Esophagus mucosa (tissue), 1 donor: ENCODE measurements at places on chromosomes 2 and 18. TPM values are rescaled to one million over a fixed set of nuclear protein-coding genes. Genes with fewer than 3 reads are reported as not detected.

The UGT1A5 gene
- 0.68 TPM for total RNA-seq

The SERPINB10 gene
- 0.36 TPM for total RNA-seq

DNA sequence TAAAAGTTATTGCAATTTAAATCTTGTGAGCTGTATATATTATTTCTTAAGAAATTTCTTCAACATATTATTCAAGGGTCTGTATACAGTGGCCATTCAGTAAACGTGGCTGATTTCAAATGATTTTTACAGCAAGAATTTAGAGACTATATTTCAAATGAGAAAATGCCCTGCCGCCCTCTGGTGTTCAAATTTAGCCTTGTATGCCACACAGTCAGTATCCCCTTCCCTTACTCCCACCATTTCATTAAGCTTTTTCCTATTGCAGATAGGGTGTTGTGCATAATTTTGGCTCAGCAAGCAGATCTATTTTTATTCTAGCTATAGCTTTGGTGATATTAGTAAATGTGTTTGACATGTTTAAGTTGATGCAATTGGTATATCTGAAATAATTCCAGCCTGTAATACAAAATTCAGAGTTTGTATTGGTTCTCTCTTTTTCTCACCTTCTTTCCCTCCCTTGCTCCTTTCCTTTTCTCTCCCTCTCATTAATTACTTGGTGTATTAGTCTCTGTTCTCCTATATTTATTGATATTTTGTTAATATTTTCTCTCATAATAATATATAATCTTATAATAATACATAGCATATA is 22.8 kb upstream of the SCN7A start:
- ATAC-seq = no peak

- no peak for ATAC-seq
These were observed 35.2 kb upstream of the LPIN2 start for GRCh38 chr18:3048121-3048520.

DNA sequence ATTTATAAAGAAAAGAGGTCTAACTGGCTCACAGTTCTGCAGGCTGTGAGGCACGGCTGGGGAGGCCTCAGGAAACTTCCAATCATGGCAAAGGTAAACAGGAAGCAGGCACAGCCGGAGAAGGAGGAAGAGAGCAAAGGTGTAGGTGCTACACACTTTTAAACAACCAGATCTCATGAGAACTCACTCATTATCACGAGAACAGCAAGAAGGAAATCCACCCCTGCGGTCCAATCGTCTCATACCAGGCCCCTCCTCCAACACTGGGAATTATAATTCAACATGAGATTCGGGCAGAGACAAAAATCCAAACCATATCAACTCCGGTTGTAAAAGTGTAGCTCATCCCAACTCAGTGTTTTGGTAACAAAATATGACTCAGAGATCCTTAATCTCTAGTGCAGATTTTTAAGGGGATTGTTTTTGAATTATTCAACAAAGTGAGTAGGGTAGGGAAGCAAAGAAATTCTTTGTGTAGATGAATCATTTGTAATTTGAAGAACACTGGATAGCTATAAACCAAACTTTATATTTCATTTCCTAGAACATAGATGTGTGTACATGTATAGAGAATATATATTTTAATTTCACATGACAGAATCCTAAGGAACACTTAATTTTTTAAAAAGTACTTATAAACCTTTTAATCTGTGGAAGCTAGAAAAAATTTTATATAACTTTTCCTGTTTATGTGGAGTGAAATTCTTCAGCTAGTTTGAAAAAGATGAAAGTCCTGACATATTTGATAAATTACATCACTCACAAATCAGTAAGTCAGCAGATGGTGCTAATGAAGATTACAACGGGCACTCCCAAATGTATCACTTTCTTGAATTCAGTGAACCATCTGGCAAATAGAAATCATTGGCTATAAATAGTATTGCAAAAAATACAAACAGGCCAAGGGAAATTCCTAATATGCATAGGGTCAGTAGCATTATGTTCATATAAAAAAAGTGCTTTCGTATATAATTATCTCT is 130.1 kb downstream of the OLA1 start:
- no peak for ATAC-seq

DNA sequence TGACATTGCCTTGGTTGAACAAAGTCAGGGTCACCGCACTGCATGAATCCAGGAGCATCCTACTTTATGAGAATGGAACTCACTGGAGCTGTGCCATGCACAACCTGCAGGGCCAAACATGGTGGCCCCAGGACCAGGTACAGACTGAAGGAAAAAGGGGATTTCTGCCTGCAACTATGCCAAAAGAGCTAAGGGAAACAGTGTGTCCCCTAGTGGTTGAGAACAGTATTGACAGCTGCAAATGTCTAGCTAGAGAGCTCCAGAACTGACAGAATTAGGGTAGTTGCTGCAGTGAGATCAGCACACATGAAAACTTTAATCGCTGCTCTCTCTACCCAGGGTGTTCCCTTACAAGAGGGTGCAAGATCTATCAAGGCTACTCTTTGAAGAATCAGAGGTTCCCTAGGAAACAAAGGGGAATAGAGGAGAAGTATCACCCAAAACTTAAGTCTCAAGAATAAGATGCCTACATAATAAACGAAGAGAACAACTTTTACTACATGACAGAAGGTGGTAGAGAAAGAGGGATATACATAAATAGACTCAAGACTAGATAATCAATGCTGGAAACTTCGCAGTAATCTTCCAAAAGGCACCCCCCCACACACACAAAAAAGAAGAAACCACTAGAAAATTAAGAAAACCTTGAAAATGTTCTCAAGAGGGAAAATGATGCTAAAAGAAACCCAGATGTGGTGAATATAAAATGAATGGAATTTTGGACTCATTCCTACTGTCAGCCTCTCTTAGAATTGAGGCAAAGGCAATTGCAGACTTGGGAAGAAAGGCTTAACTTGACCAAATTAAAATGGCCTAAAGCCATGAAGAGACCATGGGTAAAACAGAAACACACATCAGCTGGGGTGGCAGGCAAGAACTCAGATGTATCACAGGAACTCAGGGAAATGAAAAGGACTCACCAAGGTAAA is 43.6 kb upstream of the IHH start:
- ATAC-seq = peak; percentile 31

DNA sequence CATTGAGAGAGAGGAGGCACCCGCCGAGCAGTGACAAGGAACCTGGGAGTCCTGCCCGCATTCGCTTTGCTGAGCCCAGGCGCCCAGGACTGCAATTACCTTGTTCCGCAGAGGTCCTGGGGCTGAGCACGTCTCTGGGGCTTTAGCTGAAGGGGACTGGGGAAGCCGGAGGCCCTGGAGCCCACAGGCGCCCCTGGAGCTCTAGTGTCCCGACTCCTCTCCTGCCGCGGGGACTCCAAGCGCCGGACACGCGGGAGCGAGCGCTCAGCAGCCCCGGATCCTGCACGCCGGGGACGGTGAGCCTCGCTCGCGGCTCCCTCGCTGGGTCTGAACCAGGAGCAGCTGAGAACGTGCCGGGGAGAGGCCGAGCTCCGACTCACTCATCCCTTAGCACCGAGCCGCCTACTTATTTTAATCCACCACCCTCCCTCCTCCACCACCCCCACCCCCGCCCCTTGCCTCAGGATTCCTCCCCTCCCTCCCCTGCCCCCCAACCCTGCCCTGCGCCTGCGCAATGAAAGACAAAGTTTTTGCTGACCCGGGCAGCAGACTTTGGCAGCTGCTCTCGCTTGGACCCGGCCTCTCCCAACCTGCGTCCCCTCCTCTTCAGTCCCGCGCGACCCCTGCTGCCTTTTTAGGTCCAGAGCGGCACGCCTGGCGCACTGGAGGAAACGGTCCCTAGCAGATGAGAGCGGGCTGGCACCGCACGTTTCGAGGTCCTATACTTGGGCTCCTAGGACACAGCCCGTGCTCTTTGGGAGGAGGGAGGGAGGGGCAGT is at the start of gene OSR1:
Gene OSR1, minus strand, starts transcription at position 382 of the 779 bp plus-strand sequence. CDS start 4,818 bp downstream, outside the sequence.
- ATAC-seq = peak; percentile 54
